SHP77 treated with DMSO at 0.1 percent for 48 hours (cell line): ENCODE measurements at places on chromosomes 11 and 22.

- no peak for DNase-seq
Measured at GRCh38 chr11:28621753-28622152, 513.6 kb downstream of the METTL15 start.

DNA sequence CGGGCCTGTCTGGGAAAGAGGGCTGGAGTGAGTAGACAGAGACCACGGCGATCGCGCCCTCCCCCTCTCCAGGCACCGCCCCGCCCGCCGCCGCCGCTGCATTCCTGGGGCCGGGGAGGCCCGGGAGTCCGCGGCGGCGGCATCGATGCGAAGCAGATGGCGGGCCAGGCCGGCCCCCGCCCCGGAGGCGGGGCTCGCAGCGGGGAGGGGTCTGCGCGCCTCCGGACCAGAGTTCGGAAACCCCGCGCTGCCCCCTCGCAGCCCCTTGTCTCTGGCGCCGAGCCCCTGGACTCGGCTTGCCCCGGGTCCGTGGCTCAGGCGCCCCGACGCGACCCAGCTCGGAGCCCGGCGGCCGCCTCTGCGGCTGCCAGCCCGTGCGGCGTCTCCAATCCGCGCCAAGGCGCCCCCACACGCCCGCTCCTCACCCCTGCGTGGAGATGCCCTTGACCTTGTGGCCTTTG lies 1.3 kb downstream of the SCARF2 start:
- no peak for DNase-seq

- DNase-seq = no peak
Measured at GRCh38 chr11:36356201-36356600, 60.1 kb downstream of the PRR5L start.

- DNase-seq = no peak
Measured at GRCh38 chr11:33747979-33748378, 11.8 kb upstream of the CD59 start.

GRCh38 chr11:76690736-76691135 lies 20.2 kb upstream of the LRRC32 start:
- no peak for DNase-seq

DNA sequence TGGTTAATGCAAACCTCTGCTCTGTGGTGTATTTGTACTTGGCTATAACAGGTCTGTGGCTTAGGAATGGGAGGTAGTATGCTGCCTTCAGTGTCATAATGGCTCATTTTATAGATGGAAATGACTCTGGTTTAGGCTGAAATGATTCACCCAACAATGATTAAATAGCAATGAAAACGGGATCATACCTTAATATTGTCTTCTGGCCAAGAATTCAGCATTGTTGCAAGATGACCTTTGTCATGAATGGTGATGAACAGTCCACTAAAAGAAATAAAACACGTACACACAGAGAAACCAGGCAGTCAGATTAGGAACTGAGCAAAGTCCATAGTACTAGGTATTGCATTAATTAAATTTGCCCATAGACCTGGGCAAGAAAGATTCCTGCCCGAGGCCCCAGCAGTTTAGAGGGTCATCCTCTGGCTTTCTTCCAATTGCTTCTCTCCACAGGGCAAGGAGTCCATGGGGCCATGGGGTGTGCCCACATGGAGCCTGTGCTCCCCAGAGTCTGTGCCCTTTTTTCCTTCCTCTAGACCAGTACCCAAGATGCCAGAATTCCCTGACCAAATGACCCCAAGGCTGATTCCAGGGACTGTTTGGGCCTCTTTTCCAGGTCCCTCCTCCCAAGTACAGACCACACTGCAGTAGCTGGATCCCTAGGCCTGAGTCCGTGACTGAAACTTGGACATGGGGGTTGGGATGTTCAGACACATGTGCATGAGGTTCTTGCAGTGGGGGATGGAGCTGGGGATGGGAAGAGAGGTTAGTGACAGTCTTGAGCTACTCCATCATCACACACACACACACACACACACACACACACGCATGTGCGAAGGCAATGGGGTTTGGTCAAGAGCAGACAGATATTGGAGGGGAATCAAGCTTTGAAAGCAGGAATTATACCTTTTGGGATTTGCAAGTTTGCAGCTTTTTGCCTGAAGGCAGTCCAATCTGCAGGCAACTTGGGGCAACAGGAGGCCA lies 134.2 kb downstream of the CCDC81 start:
- DNase-seq = no peak

- no peak for DNase-seq
Measured at GRCh38 chr11:95349345-95349942, 118.4 kb upstream of the SESN3 start.

- no peak for DNase-seq
Measured at GRCh38 chr22:49214976-49215375, 612.7 kb downstream of the BRD1 start.

DNA sequence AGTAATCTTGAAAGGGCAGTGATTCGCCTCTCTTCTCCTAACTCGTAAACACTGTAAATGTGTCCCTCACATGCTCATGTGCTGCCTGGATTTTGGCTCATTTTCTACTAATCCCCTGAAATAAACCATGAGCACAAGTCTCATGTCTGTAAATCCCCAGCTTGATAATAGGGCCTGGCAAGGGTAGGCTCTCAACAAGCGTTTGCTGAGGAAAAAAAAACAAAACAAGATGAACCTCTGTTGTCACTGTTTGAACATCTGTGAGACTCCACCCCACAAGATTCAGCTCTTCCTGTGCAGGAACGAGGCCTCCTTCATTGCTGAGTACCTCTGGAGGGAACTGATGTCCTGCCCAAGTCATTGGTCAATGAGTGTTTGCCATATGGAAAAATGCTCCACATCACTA lies 4.5 kb upstream of the CYB5R2 start:
- no peak for DNase-seq

DNA sequence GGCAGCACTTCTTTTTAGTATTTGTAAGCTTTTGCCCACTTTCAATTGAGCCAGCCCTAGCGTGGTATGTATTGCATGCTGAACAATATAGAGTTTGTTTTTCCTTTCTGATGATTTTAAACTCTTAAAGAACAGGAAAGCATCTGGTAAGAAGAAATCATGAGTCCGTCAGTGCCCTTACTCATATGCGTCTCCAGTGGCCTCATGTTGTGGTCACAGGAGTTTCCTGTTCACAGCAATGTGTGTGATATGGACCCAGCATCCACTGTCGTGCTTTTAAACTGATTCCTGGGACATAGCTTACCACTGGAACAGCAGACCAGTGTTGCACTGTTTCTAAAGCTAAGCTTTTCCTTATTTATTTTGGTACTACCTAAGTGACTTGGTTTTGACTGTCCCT lies 40.1 kb downstream of the BID start:
- no peak for DNase-seq

DNA sequence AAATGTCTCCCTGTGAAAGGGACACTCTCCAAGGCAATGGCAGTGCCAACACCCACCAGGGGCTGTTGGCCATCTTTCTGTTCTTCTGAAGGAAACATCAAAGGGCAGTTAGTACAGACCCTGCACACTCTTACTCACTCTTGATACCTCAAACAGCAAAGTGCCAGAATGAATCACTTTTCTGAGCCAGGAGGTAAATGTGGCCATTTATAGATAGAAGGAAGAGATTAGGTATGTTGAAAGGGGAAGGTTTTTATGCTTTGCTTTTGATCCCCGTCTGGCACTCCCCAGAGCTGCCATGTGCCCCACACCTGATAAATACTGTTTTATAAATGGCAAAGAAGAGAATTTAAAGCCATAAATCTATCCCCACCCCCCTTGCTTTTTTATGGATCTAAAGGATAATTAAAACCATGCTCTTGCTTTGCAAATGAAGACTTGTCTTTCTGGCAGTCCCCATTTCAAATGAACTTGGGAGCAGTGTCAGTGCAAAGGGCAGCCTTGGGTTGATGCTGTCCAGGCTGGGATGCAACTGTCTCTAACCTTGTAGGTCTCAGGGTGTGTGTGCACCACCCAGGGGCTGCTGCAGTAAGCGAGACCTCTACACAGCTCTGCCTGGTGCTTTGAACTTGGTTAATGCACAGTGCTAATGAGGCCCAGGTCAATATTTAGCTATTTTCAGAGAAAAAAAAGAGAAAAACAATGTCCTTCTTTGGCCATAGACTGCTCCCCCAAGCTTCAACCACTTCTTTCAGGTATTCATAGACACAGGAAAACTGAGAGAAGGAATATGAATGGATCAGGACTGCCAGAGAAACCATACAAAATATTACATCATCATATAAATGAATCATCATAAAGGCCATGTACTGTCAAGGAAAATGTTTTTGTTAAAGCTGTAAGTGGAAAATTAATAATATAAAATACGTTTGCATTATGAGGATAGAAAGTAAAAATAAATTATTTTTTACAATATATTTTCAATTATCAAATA lies 207.5 kb downstream of the ETS1 start:
- DNase-seq = no peak
